Panc1 (cell line): ENCODE measurements at places on chromosomes 12 and 14. TPM values are rescaled to one million over a fixed set of nuclear protein-coding genes. Genes with fewer than 3 reads are reported as not detected.

GRCh38 chr12:73892201-73892600, 645.4 kb upstream of the ATXN7L3B start:
- DNase-seq: no peak
- H3K4me3 ChIP-seq: no peak overlapping the region
- no peaks in the 10 kb centered on the region for H3K36me3 ChIP-seq
- no peaks in the 10 kb centered on the region for H3K27me3 ChIP-seq
- no peaks in the 10 kb centered on the region for H3K4me1 ChIP-seq
- H3K27ac ChIP-seq: no peak overlapping the region

DNA sequence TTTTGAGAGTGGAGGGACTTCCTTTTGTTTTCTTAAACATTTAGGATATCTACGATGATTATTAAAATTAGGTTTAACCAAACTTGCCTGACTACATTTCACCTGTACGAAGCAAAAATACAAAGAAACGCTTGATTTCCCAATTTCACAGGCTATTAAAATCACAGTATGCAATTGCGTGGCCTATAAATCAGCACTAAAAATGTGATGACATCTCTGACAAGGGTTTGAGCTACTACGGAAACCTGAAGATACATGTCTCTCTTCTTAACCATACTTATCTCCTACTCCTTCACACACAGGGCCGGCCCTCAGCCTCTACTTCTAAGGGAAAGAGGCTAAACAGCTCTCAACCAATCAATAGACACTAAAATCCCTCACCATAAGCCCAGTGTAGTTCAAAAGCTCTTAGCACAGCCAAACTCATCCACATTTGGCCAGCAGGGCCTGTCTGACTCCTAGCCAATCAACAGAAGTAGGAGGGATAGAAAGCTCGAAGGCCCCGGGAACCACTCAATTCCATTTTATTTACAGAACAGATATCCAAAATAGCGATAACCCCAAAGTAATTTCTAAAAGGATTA, 137.3 kb downstream of the FOXN3 start:
- H3K27ac ChIP-seq: no peak overlapping the region
- DNase-seq: no peak
- no peaks in the 10 kb centered on the region for H3K36me3 ChIP-seq
- H3K4me1 ChIP-seq: no peaks in the 10 kb centered on the region
- no peaks in the 10 kb centered on the region for H3K27me3 ChIP-seq
- H3K4me3 ChIP-seq: no peak overlapping the region

DNA sequence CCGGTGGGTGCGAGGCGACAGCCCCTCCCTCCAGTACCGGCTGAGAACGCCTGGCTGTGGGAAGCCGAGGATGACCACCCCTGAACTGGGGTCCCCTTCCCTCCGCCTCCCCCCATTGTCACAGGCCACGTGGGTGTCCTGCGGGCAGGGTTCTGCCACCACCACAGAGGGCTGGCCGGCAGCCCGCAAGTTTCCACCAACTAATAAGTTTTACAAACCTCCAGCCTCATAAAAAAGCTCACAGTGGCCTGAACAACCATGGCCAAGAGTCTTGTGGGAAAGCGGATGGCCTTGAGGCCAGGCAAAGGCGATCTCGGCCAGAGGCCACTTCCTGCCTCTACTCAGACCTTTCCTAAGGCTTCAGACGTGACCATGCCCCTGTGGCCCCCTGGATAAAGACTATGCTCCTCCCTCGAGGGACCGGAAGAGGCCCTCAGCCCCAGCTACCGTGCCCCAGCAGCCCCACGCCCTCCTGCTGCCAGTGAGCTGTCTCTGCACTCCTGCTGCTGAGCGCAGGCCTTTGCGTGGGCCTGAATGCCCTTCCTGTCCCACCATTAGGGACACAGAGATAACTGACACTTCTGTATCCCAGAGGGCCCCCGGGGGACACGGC, 46.1 kb upstream of the DLK1 start:
- no peak for DNase-seq
- H3K27me3 ChIP-seq: no peaks in the 10 kb centered on the region
- H3K4me3 ChIP-seq: no peak overlapping the region
- peak overlapping the region; percentile 65; the same call in 1 of the 2 replicates for H3K27ac ChIP-seq

Gene MON2
- 30.1 TPM for total RNA-seq

- H3K27ac ChIP-seq: no peak overlapping the region
- H3K4me3 ChIP-seq: no peak overlapping the region
- H3K36me3 ChIP-seq: peaks cover 65% of the 10 kb centered on the region
- no peaks in the 10 kb centered on the region for H3K27me3 ChIP-seq
Observed at GRCh38 chr12:71642264-71642663, 21.4 kb downstream of the ZFC3H1 start.

DNA sequence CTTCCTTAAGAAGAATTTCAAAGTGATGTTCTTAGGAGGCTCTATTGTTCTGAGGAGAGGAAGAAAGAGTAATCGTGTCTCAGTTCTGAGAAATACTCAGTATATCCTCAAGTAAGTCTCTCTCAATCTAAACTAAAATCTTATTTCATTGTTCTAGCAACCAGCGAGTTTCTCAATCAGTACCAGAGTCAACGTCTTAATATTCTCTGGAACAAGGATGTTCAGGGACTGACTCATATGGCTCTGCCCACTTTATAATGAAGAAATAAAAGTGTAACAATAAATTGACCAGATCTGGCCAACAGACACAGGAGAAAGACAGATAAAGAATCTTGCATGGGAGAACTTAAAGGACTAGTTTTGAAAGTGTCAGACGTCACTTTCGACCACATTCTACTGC, 469.8 kb upstream of the FLRT2 start:
- no peaks in the 10 kb centered on the region for H3K4me1 ChIP-seq
- no peaks in the 10 kb centered on the region for H3K36me3 ChIP-seq
- H3K4me3 ChIP-seq: no peak overlapping the region

DNA sequence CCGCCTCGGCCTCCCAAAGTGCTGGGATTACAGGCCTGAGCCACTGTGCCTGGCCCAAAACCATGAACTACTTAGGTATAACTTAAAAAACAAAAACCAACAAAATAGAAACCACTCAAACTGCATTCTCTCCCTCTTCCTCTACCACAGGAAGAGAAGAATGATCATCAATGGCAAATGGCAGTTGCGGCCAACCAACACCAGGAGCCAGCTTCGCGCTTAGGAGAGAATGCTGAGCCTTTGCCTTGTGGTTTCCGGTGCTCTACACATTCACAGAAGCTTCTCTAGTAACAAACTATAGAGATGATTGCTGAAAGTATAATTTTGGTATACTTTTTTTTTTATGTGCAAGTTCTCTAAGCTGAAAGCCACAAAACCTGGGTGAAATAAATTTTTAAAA, 17.1 kb downstream of the CATSPERB start:
- H3K4me3 ChIP-seq: no peak overlapping the region
- no peak overlapping the region for H3K27ac ChIP-seq
- no peaks in the 10 kb centered on the region for H3K36me3 ChIP-seq
- H3K27me3 ChIP-seq: no peaks in the 10 kb centered on the region
- DNase-seq: no peak
- H3K4me1 ChIP-seq: no peaks in the 10 kb centered on the region

Gene TMEM63C
- total RNA-seq: 2.4 TPM

GRCh38 chr14:20802341-20803084, at the start of gene RNASE1:
Gene RNASE1, minus strand, starts transcription at chr14:20802844. Its CDS starts 776 bp downstream, at chr14:20802068.
- no peaks in the 10 kb centered on the region for H3K36me3 ChIP-seq
- peak within 1 kb of the TSS; percentile 20; the same call in 1 of the 2 replicates for H3K4me3 ChIP-seq
- DNase-seq: no peak
- no peaks in the 10 kb centered on the region for H3K27me3 ChIP-seq

DNA sequence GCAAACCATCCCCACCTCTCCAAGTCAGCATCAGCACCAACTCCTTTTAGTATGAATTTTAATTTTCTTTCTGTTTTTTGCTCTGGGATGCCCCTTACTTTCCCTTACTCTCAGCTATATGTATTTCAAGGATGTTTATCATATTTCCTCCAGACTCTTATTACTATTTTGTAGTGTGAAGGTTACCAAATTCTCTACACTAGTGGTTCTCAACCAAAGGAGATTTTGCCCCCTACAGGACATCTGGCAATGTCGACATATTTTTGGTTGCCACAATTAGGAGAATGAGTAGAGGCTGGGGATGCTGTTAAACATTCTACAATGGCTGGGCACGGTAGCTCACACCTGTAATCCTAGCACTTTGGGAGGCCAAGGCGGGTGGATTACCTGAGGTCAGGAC, 29.1 kb upstream of the SOS2 start:
- H3K27me3 ChIP-seq: no peaks in the 10 kb centered on the region
- H3K4me3 ChIP-seq: no peak overlapping the region
- DNase-seq: no peak
- no peaks in the 10 kb centered on the region for H3K36me3 ChIP-seq

Gene WDR89
- total RNA-seq: 13.0 TPM

- no peaks in the 10 kb centered on the region for H3K36me3 ChIP-seq
- no peak for DNase-seq
- H3K4me1 ChIP-seq: no peaks in the 10 kb centered on the region
- no peaks in the 10 kb centered on the region; the same call in 1 of the 2 replicates for H3K27me3 ChIP-seq
- no peak overlapping the region for H3K4me3 ChIP-seq
- no peak overlapping the region for H3K27ac ChIP-seq
Observed at GRCh38 chr12:130280742-130281141, 56.9 kb upstream of the PIWIL1 start.

GRCh38 chr12:4286771-4287317, 13.3 kb downstream of the CCND2 start:
- H3K4me3 ChIP-seq: no peak overlapping the region
- DNase-seq: no peak
- H3K4me1 ChIP-seq: no peaks in the 10 kb centered on the region
- no peaks in the 10 kb centered on the region for H3K36me3 ChIP-seq
- H3K27ac ChIP-seq: no peak overlapping the region
- no peaks in the 10 kb centered on the region for H3K27me3 ChIP-seq

DNA sequence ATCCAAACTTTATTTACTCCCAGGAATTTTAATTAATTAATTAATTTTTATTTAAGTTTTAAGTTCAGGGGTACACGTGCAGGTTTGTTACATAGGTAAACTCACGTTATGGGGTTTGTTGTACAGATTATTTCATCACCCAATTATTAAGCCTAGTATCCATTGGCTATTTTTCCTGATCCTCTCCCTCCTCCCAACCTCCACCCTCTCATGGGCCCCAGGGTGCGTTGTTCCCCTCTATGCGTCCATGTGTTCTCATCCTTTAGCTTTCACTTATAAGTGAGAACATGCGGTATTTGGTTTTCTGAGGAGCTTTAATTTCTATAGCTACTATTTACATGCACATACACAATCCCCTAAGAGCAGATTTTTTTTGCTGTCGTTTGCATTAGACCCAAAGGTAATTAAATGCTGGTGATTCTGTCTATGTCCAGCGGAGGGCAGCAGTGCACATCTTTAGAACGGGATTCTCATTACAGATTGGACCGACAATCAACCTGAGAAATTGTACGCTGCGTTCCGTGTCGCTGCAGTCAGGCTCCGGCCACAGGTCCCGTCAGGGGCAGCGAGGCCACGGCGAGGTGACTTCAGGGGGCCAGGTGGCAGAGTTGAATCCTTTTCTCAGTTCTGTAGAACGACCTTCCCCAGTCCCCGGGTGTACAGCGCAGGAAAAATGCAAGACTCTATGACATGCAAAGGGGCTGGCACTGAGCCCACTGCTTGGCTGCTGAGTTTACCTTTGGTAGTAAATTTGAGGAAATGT, 11.6 kb downstream of the TMEM30B start:
- no peak overlapping the region for H3K27ac ChIP-seq
- no peaks in the 10 kb centered on the region for H3K36me3 ChIP-seq
- peaks cover 3% of the 10 kb centered on the region for H3K27me3 ChIP-seq
- DNase-seq: peak; percentile 39
- no peaks in the 10 kb centered on the region for H3K4me1 ChIP-seq
- H3K4me3 ChIP-seq: peak overlapping the region; percentile 21

DNA sequence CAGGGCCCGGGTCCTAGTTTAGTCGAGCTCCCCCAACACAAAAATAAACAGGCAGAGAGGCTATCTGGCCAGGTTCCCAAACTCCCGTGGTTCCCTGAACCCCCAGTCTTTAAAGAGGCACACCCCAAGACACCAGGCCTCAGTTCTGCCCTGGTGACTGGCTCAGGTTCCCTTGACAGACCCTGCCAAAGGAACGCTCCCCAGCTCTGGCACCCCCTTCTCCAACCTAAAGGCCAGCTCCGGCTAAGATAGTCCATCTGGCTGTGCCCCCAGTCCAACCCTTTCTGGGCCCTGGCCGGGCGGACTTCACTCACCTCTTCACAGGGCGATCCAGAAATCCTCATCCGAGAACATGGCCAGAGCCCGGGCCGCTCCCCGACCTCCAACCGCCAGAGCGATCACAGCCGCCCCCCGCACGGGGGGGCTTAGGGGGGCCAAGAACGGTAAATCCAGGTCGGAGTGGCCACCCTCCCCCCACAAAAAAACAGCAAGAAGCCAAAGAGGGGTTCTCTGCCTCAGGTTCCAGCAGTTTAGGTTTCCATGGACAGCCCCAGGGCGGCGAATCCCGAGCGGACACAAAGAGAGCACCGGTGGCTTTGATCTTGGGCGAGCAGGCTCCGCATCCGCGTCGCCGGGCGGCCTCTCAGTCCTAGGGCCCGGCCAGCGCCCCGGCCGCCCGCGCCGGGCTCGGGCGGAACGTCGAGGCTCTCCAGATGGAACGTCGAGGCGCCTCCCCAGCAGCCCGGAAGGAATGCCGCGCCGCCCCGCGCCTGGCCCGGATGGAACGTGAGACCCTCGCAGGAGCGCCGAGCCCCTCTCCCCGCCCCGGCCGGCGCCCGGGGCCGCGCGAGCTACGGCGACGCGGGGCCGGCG, 1.1 kb downstream of the KMT2D start:
- peak overlapping the region; percentile 84 for H3K27ac ChIP-seq
- DNase-seq: no peak
- H3K27me3 ChIP-seq: no peaks in the 10 kb centered on the region
- H3K36me3 ChIP-seq: no peaks in the 10 kb centered on the region; the same call in 1 of the 2 replicates
- peak overlapping the region; percentile 97 for H3K4me3 ChIP-seq
- H3K4me1 ChIP-seq: peaks cover 32% of the 10 kb centered on the region

GRCh38 chr12:20513189-20513588, 144.9 kb downstream of the PDE3A start:
- no peak for DNase-seq
- no peaks in the 10 kb centered on the region for H3K4me1 ChIP-seq
- no peaks in the 10 kb centered on the region for H3K27me3 ChIP-seq
- H3K4me3 ChIP-seq: no peak overlapping the region
- H3K36me3 ChIP-seq: no peaks in the 10 kb centered on the region
- no peak overlapping the region for H3K27ac ChIP-seq

DNA sequence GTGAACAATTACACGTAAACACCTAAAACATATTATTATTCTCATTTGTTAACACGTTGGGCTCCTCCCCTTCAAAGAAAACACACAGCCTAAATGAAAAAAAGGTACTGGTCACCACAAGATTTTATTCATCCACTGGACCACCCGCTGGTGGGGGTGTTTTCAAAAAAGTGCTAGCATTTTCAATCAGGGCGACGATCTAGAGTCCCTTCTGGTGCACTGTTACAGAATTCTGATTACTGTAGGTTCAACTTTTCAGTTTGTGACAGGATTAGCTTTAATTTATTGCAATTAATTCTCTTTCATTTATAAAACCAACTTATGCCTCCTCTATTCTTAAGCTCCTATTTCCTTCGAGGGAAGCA, 443 bp downstream of the MAGOHB start:
- peak overlapping the region; percentile 91 for H3K4me3 ChIP-seq
- H3K27ac ChIP-seq: peak overlapping the region; percentile 92
- H3K4me1 ChIP-seq: no peaks in the 10 kb centered on the region; the same call in 1 of the 2 replicates
- H3K27me3 ChIP-seq: no peaks in the 10 kb centered on the region
- peaks cover 21% of the 10 kb centered on the region for H3K36me3 ChIP-seq

GRCh38 chr12:43444940-43445564, 107.0 kb downstream of the ADAMTS20 start:
- H3K4me1 ChIP-seq: no peaks in the 10 kb centered on the region
- no peaks in the 10 kb centered on the region for H3K27me3 ChIP-seq
- DNase-seq: peak; percentile 18
- H3K4me3 ChIP-seq: no peak overlapping the region
- H3K36me3 ChIP-seq: no peaks in the 10 kb centered on the region
